ENCODE measurements at places on chromosomes 4 and X. TPM values are rescaled to one million over a fixed set of nuclear protein-coding genes. Genes with fewer than 3 reads are reported as not detected.

PRSS12 gene
- 14.1 TPM for total RNA-seq

SLC26A1 gene
- 0.85 TPM for total RNA-seq

ARHGEF6 gene
- 5.6 TPM for total RNA-seq

NOX1 gene
- total RNA-seq, result not detected

FAM236D gene
- not detected for total RNA-seq

G6PD gene
- total RNA-seq, result 64.7 TPM

PAGE1 gene
- not detected for total RNA-seq

NAP1L3 gene
- total RNA-seq, result 30.3 TPM

PCYT1B gene
- 27.2 TPM for total RNA-seq

SNX25 gene
- total RNA-seq, result 20.9 TPM

ARR3 gene
- total RNA-seq, result not detected

PRR32 gene
- total RNA-seq, result not detected

PWWP3B gene
- total RNA-seq, result 0.52 TPM

- peak; percentile 21 for DNase-seq
These were observed 153.9 kb upstream of the TENM3 start for GRCh38 chr4:182089326-182089725.

GRCh38 chr4:41750626-41751448 is 2.3 kb upstream of the PHOX2B start:
- peak; percentile 57 for DNase-seq

GRCh38 chrX:11296051-11296450 is 2.8 kb downstream of the AMELX start:
- no peak for DNase-seq

DNA sequence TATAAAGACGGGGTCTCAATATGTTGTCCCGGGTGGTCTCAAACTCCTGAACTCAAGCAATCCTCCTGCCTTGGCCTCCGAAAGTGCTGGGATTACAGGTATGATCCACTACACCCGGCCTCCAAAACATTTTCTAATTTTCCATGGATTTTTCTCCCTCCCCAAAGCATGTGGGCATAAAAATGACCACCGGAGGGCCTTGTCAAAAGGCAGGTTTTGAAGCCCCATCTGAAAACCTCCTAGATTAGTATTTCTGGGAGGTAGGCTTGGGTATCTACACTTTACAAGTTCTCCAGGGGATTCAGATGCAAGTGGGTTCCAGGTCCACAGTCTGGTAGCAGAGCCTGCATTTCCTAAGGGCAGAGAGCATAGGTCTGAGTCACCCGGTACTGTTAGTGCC is 1.4 kb upstream of the GPR173 start:
- DNase-seq, result no peak

GRCh38 chrX:80663331-80663730 is 146.3 kb downstream of the BRWD3 start:
- DNase-seq, result no peak

GRCh38 chr4:78951862-78952472 is 12.7 kb upstream of the PAQR3 start:
- no peak for DNase-seq

DNA sequence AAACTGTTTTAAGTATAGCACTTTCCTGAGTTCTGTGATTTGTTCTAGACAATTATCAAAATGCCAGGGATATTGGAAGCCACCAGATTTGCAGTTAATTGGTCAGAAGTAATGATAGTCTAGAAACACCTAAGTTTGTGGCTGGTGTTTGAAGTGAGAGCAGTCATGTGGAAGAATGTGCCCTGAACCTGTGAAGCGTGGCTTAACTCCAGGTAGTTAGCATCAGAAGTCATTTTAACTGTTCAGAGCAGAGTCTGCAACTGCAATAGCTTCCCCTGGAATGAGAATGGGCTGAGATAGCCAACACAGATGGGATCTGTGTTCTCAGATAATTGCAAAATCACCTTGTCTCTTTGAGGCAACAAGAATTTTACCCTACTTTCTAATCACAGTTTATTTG is 255.1 kb upstream of the GK2 start:
- DNase-seq, result no peak

- DNase-seq, result no peak
These were observed 100.5 kb downstream of the TMEM131L start for GRCh38 chr4:153566631-153567150.

- no peak for DNase-seq
These were observed 83.8 kb downstream of the EGF start for GRCh38 chr4:109996526-109996925.

GRCh38 chr4:32798471-32799159 is 2078.4 kb downstream of the PCDH7 start:
- DNase-seq, result no peak

DNA sequence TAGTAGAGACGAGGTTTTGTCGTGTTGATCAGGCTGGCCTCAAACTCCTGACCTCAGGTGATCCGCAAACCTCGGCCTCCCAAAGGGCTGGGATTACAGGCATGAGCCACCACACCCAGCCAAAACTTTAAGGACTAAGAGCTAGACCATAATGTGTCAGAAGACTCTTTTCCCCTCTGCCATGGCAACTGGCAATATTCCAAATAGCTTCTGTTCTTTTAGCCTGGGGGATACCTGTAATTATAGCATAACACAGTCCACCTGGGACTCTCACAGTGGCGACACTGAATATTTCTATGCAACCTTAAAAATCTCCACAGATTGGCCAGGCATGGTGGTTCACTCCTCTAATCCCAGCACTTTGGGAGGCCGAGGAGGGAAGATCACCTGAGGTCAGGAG is 45.5 kb upstream of the RBM47 start:
- no peak for DNase-seq

Measured in WTC11 (cell line).